ENCODE measurements at places on chromosomes 2 and 18. TPM values are rescaled to one million over a fixed set of nuclear protein-coding genes. Genes with fewer than 3 reads are reported as not detected.

- DNase-seq: no peak
Measured at GRCh38 chr2:148585696-148586095, 58.9 kb upstream of the EPC2 start.

DNA sequence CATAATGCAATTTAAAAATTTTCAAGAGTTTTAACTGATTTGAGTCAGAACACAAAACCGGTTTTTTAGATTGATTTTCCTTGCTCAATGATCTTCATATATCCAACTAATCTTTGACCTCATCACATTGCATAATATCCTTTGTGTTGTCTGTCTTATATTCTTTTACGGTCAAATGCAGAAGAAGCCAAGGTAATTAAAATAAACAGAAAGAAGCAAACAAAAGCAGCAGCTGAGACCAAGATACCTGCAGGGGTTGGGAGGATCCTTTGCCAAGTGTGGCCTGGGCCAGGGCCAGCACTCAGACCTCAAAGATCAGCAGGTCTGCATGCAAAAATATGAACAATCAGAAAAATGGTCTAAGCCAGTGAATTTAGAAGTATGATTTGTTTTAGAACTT is 428.9 kb upstream of the NETO1 start:
- no peak for DNase-seq

The KIDINS220 gene
- 38.0 TPM for total RNA-seq

DNA sequence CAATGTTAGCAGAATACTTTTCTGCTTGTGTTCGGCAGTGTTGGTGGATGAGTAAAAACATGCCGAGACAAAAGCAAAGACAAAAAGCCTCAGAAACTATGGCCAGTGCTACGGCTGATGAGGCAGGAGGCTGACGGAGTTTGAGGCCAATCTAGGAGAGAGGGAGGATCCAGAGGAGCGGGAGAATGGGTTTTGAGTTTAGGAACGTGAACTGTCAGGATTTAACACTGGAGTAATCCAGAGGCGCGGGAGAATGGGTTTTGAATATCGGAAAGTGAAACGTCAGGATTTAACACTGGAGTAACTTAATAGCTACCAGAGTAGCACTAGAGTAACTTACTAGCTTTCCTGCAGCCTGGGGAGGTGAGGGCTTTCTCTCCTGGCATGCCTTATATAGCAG is 37.4 kb downstream of the LYPD6B start:
- DNase-seq: no peak

GRCh38 chr2:207883002-207883780 is 113.5 kb upstream of the FZD5 start:
- DNase-seq: no peak

DNA sequence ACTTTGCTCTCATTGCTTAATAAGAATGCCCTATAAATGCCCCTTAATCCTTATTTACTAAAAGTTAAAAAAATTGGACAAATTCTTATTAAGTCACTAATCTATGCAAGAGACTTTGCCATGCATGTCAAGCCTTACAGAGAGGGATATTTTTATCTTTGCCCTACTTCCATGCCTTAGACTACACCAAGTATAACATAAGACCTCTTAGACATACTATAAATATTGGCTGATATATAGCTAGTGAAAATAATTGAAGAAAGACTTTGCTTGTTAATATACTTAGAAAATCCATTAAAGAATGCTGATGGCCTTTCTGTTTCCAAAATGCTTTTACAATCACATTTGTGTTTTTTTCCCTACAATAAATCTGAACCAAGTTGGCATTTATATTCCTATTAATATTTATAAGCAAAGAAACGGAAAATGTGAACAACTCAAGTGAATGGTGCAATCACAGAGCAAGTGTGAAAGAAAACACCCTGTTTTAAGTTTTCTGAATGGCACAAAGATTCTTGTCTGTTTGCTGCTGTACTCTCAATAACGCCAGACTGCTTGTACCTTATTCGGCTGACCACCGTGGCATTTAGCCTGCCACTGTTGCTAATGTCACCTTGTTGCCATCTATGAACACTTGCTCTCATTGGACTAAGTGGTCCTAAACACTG is 105.0 kb downstream of the MC4R start:
- no peak for DNase-seq

- DNase-seq: no peak
Measured at GRCh38 chr2:72378753-72379348, 231.2 kb upstream of the CYP26B1 start.

- no peak for DNase-seq
Measured at GRCh38 chr2:20551260-20551944, 99.5 kb downstream of the HS1BP3 start.

The TCF4 gene
- total RNA-seq: 0.75 TPM

The PER2 gene
- total RNA-seq: 13.7 TPM

DNA sequence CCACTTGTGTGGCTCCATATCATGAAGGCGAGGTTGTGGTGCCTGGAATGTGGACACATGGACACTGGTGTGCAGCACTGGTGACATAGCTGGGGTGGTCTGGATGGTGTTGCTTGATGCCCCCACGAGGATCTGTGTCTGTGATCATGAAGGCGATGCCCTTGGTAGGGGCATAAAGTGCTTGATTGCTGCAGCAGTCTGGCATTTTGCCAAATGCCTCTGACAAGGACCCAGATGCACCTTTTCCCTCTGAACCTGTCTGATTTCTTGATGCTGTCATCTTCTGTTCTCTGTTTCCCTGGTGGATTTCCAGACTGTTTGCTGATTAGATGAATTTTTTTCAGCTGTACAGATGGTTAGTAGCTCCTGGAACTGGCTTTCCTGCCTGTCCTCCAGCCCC is 752.0 kb upstream of the HS6ST1 start:
- DNase-seq: no peak

DNA sequence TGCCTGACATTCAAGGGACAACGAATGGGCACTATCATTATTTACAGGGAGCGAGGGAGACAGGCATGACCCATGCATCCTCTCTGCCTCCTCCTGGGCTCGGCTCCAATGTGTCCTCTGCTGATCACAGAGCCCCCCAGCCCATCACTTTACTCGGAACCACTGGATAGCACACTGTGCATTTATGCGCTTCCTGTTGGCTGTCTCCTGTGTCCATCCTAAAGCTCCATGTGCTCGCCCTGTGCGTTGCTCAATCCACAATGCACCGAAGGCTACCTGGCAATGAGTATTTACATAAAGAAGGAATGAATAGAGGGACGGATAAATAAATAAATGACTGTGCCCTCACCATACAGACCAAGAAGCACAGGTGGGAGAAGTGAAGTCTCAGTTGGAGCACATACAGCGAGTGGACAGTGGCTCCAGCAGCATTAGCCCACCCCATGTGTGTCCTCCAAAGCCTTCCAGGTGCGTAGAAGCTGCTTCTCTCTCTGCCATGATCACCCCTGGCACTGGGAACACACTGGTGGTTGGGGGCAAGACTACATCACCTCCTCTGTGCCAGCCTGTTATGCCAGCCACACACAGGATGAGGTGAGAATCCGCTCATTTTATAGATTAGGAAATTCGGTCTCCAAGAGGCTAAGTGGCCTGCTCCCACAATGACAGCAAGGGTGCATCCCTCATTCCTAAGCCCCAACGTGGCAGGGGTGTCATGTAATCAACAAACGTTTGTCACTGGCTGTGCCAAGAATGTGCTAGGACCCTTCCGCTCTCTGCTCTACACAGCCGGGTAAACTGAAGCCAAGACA is 2.3 kb upstream of the GDF7 start:
- DNase-seq: no peak

The CAPN14 gene
- total RNA-seq: 0.28 TPM

The MAP3K19 gene
- total RNA-seq: not detected

DNA sequence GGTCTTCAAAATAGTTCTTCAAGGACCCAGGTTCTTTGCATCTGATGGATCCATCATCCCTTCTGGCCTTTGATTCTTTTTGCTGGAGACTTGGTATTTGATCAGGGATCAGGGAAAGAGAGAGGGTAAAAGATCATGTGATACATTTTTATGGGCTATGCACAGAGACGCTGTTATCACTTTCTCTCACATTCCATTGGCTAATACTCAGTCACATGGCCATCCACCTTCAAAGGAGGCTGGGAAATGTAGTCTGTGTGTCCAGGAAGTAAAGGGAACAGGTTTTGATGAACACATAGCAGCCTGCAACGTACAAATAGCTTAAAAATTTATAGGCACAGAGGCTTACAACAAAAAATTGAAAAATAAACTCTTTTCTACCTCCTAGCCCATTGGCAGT is 629.6 kb upstream of the FANCL start:
- no peak for DNase-seq

DNA sequence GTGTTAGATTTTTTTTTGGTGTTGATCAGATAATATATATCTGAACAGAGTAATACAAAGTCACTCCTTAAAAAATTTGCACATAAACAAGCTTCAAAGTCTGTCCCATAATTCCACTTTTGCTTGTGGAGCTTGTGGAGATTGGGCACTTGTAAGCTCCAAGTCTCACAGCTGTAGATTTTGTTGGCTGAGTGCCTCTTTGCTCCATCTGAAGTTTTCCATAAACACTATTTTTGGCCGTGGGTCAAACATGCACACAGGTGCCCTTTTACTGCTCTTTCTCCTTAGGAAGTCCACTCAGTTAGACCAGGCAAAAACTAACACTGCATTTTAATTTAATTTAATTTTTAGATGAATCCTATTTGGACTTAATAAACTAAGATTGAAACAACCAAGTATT is 3.6 kb upstream of the KCNJ13 start:
- DNase-seq: no peak

GRCh38 chr2:102140377-102140776 is 2.2 kb upstream of the IL1R1 start:
- DNase-seq: no peak

- no peak for DNase-seq
Measured at GRCh38 chr18:45962461-45962860, 4.7 kb downstream of the EPG5 start.

GRCh38 chr18:13290856-13291271 is 72.3 kb downstream of the LDLRAD4 start:
- no peak for DNase-seq

DNA sequence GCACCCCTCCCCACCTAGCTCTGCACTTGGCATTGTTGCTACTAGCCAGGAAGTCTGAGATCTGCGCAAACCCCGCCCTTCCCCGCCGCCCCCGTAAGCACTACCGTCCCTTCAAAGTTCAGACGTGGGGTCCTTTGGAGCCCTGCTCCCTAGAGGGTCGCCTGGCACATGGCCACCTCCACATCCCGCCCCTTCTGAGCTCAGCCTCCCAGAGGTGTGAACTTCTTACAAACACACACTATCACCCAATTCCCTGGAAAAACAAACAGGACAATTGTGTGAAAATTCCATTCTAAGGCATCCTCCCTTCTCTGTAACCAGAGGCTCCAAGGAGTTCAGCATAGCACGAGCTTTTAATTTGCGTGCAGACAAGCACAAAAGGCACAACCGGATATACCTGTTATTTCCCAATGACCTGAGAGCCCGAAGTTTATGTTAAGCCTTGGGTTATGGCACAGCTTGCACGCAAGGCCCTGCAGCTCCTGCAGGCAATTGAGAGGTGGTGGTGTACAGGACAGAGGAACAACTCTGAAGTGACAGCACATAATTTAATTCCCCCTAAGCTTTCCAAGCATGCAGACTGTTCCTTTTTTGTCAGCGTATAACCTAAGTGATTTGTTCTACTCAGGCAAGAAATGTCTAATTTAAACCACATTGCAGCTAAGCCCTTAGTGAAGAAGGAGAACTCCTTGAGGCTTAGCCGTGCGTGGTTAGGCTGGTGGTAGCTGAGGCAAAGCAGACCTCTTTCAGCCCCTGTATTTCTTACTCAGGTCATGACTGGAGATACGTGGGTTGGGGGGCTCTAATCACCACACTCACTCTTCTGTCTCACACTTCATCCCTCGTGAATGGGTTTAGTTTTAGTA is 20.3 kb upstream of the CYP1B1 start:
- no peak for DNase-seq

The HAAO gene
- total RNA-seq: not detected

DNA sequence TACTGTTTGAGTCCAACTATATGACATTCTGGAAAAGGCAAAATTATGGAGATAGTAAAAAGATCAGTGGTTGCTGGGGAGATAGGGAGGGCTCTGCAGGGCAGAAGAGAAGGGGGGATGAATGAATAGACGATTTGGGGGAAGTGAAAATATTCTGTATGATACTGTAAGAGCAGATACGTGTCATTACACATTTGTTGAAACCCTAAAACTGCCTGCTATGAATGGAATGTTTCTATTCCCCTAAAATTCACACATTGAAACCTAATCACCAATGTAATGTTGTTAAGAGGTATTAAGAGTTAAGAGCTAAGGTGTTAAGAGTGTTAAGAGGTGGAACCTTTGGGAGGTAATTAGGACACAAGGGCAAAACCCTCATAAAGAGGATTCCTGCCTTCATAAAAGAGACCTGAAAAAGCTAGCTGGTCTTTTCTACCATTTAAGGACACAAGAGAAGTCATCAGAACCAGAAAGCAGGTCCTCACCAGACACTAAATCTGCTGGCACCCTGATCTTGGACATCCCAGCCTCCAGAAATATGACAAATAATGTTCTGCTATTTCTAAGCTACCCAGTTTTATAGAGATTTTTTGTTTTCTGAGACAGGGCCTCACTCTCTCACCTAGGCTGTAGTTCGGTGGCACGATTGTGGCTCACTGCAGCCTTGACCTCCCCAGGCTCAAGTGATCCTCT is 76.2 kb downstream of the ATAD2B start:
- no peak for DNase-seq

GRCh38 chr18:35026407-35027061 is 14.7 kb upstream of the MAPRE2 start:
- no peak for DNase-seq

- DNase-seq: no peak
Measured at GRCh38 chr18:67511840-67512239, 4.7 kb downstream of the DSEL start.

GRCh38 chr2:223099561-223099960 is 47.6 kb downstream of the KCNE4 start:
- DNase-seq: no peak

The ITGB6 gene
- total RNA-seq: not detected

DNA sequence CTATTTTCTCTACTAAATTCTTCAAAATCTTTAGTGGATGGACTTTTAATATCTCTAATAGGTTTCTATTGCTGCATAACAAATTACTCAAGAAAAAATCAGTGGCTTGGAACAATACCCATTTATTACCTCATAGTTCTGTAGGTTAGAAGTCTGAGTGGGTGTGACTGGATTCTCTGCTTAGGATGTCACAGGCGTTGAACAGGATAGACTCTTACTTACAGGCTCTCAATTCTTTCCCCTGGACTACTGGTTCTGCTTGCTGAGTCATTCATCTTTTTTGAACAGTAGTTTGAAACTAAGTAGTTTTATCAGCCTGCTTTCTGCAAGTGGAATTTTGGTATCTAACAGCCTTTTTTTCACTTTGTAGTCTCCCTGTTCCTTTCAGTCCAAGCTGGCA is 265.4 kb downstream of the ZNF385B start:
- no peak for DNase-seq

The FAM161A gene
- total RNA-seq: 3.8 TPM
